ENCODE measurements at places on chromosomes 12 and 14.

DNA sequence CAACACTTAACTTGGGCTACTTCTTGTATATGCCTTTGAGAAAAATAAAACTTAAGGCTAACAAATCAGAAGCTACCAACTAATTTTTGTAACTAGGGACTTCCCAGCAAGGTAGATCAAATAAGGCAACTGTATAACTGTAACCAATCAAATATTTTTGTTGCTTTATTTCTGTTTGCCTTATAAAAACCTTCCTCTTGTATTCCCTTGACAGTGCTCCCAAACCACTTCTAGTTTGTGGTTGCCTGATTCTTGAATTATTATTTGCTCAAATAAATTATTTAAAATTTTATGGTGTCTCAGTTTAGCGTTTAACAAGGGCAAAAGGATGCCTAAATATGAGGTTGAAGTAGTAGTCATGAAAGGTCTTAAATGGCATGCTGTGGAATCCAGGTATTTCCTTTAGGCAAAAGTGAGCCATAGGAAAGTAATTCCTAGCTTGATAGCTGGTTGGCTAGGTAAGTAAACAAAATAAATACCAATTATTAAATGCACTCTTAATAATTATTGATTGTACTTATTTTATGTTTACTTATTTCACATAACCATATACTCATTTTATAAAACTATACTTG is 632.6 kb downstream of the RPL10L start:
- DNase-seq: no peak

- DNase-seq: no peak
Observed at GRCh38 chr12:60594035-60594711, 998.3 kb downstream of the SLC16A7 start.

GRCh38 chr12:121060149-121061001 is 21.3 kb upstream of the OASL start:
- DNase-seq: peak; percentile 38

- DNase-seq: no peak
Observed at GRCh38 chr12:118900993-118901392, 80.3 kb upstream of the SRRM4 start.

DNA sequence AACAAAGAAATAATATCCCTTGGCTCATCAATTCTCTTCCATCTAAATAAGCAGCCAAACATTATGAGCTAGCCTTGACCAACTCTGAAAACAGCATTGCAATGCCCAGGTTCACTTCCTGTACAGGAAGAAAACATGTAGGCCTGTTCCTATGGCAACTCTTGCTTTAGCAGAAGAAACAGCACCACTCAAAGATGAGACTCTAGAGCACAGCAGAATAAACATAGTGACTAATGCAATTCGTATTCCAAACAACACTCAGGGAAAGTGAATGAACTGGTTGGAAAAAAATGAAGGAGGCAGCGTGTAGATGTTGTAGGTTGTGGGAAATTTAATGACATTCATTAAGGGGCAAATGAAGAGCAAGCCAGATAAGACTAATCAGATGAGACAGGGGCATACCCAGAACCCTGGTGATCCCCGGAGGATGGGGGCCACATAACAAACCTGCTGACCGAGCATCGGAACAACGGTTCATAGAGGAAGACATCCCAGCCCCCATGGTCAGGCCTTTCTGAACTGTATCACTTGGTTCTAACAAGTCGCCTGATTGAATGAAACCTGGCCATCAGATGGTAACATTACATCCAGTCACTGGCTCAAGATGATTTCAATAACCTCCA is 9.0 kb downstream of the ARHGDIB start:
- DNase-seq: no peak

- DNase-seq: no peak
Observed at GRCh38 chr14:101734246-101734847, 27.2 kb upstream of the PPP2R5C start.

GRCh38 chr12:91127306-91127705 is 16.0 kb upstream of the LUM start:
- no peak for DNase-seq

DNA sequence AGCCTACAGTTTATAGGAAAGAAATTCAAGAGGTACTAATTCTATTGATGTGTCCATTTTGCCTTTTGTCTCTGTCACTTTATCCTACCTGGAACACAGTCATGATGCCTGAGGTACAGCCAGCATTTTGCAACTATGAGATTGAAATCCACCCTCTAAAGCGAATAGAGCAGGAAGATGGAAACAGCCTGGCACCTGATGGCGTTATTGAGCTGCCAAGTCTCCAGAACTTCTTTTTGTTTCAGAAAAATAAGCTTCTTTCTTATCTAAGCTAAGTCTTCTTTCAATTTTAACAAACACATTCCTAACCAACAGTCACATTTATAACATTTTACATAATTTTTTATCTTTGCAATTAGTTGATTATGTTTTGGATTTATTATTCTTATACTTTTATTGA is 182.1 kb downstream of the PAWR start:
- no peak for DNase-seq

GRCh38 chr14:101972126-101972866 is 7.9 kb downstream of the DYNC1H1 start:
- DNase-seq: no peak

DNA sequence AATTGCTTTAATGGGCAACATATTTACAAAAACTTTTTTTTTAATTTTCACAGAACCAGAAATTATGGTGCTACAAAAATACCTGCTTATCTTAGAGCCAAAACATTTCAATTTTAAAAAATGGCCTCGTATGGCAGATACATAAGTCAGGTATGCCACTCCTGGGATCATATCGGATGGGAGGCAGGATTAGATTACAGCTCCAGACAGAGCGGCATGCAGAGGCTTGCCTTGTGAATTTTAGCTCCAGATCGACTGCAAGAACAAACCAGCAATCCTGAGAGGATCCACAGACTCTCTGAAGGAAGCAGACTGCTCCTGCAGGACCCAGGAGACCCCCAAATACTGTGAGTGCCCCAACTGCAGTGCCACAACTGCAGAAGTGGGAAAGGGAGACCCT is 169.3 kb upstream of the AMIGO2 start:
- DNase-seq: no peak

- no peak for DNase-seq
Observed at GRCh38 chr12:42056130-42056529, 88.5 kb downstream of the GXYLT1 start.

DNA sequence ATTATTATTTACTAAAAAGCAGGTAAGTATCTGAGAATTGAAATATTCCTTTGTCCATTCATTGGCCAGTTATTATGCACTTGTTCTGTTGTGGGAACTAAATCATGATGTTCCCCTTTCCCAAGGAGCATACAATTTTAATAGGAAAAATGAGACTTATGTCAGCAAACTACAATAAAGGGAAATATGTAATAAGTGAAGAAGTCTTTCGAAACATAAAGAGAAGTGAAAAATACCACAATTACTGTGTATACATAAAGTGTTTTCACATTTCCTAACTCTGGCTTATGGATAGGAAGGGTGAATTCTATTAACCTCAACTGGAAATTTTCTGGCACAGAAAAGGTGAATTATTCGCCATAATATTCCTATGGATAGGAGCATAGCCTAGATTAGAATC is 78.4 kb upstream of the DNM1L start:
- DNase-seq: no peak

DNA sequence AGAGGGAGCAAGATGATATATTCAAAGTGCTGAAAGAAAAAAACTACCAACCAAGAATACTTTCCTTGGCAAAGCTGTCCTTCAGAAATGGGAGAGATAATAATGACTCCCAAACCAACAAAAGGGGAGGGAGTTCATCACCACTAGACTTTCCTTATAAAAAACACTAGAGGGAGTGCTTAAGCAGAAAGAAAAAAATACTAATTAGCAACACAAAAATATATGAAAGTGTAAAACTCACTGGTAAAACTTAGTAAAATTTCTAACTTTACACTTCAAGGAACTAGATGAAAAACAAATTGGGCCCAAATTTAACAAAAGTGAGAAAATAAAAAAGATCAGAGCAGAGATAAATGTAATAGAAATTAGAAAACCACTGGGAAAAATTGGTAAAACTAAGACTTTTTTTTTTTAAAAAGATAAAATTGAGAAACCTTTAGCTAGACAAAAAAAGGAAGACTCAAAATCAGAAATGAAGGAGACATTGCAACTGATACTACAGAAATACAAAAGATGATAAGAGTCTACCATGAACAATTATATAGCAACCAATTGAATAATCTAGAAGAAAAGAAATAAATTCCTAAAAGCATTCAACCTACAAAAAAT is 60.4 kb upstream of the FAR2 start:
- DNase-seq: no peak

GRCh38 chr12:79689477-79690141 is 1.2 kb downstream of the PAWR start:
- peak; percentile 13 for DNase-seq

- DNase-seq: no peak
Observed at GRCh38 chr12:23014749-23015148, 389.8 kb downstream of the ETNK1 start.

DNA sequence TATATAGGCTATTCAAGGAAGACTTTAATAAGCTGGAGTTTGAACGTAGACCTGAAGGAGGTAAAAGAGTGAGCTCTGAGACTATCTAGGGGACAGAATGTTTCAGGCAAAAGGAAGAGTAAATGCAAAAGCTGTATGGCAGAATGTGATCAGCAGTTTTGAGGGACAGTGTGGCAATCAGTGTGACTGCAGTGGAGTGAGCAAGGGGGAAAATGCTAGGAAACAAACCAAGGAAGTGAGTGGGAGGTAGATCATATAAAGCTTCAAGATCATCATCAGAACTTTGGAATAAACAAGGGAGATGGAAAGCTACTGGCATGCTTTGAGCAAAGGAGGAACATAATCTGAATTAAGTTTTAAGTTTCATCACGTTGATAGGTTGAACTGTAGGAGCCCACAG is 67.5 kb upstream of the BTG1 start:
- no peak for DNase-seq

GRCh38 chr14:67440513-67440912 is 28.5 kb upstream of the PLEK2 start:
- no peak for DNase-seq

DNA sequence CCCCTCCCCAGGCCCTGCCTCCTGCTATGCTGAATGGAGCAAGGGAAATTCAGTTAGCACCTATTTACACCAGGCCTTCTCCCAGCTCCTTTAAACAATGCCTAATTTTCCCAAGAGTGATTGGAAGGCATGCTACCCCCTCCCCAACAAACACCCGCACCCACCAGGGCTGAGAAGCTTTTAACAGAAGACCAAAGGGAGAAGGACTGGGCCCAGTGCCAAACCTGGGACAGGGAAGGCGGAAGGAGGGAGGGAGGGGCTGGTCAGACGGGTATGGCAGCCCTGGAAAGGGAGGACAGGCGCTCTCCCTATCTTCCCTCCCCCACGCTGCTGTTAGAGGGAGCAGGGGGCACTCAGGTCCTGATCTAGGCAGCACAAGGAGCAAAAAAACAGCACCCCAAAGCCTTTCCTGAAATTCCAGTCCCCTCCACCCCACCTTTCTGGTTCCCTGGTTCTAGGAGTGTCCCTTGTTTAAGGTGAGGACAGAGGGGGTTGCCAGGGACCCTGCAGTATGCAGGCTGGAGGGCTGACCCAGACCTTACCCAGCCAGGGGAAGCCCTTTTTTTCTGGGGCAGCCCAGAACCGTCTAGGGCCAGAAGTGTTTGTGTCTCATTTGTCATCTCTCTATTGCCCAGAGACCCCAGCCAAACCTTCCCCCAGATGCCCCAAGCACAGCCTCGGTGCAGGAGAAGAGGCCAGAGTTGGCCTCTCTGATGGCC is 2.4 kb upstream of the KRT8 start:
- no peak for DNase-seq

DNA sequence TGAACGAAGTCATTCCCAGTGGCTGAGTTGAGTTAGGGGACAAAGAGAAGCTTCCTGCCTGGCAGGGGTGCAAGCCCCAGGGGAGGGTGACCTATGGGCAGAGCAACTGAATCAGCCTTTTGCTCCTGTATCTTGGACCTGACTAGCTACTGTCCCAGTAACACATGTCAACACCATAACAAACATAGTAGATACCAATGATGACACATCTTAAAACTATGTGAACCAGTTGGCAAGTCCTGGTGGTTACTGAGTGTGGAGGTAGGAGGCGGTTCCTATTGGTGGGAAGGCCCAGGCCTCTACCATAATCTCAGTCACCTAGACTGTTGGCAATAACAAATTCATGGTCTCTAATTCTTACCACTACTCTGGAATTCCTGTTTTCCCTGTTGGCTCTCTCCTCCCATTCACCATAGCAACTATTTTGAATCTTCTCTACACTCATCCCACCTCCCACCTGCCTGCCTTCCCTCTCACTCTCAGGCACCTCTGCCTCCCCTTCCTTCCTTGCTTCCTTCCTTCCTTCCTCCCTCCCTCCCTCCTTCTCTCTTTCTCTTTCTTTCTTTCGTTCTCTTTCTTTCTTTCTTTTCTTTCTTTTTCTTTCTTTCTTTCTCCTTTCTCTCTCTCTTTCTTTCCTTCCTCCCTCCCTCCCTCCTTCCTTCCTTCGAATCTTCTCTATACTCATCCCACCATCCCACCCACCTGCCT is 8.1 kb upstream of the P2RX7 start:
- DNase-seq: no peak

- DNase-seq: no peak
Observed at GRCh38 chr14:22122829-22123560, 449.4 kb upstream of the OR4E1 start.

DNA sequence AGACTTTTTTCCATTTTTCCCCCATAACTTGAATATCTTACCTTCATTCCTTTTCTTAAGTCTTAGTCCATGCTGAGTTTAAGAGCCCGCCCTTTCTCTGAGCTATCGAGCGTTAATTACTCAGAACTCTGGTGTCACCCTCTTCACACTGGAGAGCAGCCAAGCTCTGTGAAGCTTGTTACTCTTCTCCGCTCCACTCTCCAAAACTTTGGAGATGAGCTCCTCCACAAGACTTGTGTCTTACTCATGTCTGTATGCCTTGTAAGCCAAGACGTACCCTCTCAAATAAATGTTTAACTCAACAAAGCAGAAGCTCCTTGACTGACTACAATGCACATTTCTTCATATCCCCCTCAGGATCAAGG is 54.7 kb downstream of the DICER1 start:
- no peak for DNase-seq

DNA sequence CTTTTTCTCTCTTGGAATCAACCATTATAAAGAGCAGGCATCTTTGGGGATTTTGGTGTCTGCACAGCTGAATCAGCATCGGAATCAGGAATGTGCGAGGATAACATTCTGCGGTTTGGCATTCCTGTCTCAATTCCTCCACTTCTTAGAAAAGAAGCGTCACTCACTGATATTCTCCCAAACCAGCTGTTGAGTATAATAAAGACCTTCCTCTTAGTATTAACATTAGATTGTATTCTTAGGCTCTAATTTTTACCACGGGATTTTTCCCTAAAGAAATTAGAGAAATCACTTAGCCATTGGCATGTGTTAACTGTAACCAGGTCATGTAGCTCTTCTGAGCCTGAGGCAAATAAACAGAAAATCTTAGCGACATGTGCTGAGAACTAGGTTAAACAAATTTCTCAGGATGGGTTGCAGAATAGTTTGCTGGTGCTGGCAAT is 128.7 kb downstream of the TMX1 start:
- DNase-seq: no peak

All from stimulated activated CD4-positive, alpha-beta T cell treated with anti-CD3 and anti-CD28 coated beads, Interleukin-4, amount 100 ng/mL, for 1 hour (primary cell).